ENCODE measurements at places on chromosomes 12 and 14.

DNA sequence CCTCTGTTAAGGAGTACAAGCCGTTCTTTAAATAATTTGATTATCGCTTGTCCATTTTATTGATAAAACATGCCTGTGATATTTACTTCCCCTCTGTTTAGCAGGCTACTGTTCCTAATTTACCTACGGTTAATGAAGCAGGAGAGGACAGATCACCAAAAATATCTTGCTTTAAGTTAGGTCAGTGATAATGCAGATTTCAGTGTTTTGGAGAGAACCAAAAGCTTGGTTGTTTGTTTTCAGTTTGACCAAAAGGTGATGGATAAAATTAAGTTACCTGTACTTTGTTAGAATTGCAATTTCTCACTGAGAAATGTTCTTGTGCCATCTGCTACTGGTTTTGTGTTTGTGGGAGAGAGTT, 958 bp downstream of the SPATS2 start:
- DNase-seq, result no peak

DNA sequence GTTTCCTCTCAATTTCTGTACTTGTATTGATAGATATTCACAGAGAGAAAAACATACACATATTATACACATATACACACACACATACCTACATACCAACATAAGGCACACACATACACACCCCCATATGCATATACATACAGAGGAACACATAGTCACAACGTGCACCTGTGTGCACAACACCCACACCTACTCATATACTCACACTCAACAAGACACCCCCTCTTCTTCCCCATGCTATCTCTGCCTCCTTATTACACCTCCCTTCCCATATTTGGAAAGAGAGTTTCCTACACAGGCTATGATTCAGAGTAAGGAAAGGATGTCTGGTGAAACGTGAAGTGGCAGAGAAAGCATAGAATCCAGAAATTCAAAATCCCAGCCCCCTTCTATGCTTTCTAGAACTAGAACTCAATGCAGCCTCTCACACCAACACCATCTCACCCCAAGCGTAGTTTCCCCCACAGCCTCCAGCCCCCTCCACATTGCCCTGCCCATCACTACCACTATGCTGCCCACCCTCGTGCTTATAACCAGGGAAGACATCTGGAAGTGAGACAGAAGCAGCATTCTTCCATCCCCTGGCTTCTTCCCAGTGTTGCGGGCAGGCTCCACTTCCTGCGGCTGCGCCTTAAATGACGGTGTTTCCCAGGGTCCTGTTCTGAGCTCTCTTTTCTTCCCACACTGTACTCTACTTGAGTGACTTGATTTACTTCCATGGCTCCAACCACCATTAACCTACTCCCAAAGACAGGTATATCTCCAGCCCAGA, 2.4 kb downstream of the RNASE8 start:
- DNase-seq, result no peak

DNA sequence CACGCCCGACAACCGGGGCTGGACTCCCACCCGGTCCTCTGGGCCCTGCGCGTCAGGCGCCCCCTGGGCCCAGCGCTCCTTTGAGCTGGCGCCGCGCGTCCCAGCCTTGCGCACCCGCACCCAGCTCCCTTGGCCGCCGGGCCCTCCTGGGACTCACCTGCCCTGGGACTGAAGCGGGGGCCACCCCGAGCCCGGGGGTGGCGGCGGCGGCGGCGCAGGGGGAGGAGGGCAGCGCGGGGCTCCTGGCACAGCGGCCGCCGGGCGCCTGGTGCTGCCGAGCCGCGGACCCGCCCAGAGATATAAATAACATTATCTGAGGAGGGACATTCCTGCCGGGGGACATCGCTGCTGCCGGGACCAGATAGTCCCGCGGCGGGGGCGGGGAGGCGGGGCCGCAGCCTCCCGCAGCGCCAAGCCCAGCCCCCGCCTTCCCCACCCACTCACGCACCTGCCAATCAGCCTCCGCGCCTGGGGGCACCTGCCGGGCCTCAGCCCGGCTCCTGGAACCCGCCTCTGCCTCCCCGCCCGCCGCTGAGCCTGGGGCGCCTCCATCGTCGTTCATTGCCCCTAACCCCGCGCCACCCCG, at the start of gene SPTB:
SPTB (minus strand) TSS at position 273 of the 586 bp plus-strand sequence. CDS start 56,813 bp downstream, outside the sequence.
- DNase-seq, result peak; percentile 72

- no peak for DNase-seq
Observed at GRCh38 chr14:90570461-90570860, 173.6 kb downstream of the CALM1 start.

DNA sequence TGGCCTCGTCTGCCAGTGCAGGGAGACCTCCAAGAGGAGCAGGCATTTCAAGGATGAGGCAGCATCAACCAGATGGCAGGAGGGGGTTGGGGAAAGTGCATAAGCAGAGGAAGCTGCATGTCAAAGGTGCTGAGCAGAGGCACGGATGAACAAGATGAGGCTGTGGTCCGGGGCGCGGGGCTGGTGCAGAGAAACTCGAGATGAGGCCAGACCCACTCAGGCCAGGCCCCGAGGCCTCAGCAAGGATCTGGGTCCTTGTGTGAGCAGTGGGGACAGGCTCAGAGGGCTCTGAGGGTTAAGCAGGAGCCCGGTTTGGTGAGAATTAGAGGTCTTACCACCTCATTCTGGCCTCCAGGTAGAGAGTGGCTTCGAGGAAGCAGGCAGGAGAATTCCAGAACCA, 98.8 kb downstream of the DICER1 start:
- DNase-seq, result no peak

GRCh38 chr14:20801726-20802125, 918 bp downstream of the RNASE1 start:
- DNase-seq, result no peak

DNA sequence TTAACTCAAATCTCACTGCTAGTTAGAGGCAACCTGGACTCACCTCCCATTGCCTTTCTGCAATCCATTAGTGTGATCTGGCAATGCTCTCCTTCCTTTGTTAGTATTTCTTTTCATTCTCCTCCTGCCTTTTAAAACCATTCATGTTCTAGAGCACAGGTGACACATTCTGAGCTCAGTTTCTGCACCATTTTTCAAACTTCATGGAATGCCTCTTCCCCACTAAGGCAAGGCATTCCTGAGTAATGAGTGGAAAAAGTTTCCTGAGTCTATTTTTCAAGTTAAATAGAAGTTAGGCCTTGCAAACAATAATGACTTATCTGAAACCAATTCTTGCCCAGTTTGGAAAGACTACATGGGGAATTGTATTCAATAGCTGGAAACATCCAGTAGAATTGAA, 1001.8 kb downstream of the BCL11B start:
- no peak for DNase-seq

DNA sequence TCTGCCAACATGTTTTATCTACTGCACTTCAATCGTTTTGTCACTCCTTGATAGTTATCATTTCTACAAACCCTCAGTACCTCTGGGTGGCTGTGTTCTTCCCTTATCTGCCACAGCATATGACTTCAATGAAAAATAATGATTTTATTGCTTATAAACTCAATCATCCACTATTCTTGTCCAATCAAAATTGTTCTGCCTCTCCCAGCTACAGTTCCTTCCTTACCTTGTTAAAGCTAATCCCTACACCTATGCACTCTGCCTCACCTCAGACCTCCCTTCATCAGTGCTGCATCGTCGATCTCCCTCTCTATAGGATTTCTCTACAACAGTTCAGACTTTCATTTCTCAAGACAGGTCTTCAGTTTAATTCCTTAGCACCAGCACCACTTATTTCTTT, 58.8 kb downstream of the ERGIC2 start:
- DNase-seq, result no peak

- no peak for DNase-seq
Observed at GRCh38 chr12:80860206-80860605, 77.5 kb downstream of the LIN7A start.

GRCh38 chr12:127301876-127302275, 965.1 kb upstream of the TMEM132C start:
- no peak for DNase-seq

DNA sequence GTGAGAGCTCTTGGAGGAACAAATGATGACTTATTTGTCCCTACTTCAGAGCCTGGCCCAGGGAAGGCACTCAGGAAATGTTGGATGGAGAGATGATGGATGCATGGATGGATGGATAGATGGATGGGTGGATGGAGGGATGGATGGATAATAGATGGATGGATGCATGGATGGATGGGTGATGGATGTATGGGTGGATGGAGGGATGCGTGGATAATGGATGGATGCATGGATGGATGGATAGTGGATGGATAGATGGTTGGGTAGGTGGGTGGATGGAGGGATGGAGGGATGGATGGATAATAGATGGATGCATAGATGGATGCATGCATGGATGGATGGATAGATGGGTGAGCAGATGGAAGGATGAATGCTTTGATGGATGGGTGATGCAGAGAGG, 23.2 kb downstream of the GPR68 start:
- DNase-seq, result no peak

DNA sequence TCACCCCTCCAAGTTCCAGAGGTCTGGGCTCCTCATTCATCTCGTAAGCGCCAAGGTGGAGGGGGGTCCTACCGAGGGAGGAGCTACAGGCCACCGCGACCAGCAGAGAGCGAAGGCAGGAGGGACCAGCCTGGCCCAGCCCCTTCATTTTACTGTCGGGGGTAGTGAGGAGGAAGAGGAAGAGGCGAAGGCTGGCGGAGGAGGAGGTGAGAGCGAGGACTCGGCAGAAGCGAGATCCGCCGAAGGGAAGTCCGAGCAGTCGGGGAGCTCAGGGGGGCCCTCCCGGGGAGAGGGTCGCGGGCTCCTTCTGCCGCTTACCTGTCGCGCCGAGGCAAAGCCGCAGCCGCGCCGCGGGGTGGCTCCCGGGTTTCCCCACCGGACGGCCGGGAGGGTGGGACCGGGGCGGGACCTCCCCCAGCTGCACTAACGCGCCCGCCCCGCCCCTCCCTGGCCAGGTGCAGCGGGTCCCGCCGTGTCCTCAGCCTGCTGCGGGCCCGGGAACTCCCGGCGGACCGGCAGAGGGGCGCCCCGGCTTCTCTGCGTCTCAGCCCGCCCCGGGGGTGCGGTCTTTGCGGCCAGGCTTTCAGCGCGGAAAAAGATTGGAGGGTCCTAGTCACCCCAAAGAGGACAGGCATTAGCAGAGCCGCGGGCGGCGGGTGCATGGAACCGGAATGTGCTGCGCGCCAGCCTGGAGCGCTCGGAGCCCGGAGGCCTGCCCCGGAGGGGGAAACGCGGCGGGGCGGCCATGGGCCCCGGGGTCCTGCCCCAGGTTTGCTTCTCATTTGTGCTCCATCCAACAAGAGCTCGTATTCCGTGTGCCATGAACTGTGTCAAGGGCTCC, at the start of gene GALNT6:
GALNT6 (minus strand) TSS at position 124 of the 841 bp plus-strand sequence. CDS start 11,625 bp downstream, outside the sequence.
- DNase-seq, result peak; percentile 42

DNA sequence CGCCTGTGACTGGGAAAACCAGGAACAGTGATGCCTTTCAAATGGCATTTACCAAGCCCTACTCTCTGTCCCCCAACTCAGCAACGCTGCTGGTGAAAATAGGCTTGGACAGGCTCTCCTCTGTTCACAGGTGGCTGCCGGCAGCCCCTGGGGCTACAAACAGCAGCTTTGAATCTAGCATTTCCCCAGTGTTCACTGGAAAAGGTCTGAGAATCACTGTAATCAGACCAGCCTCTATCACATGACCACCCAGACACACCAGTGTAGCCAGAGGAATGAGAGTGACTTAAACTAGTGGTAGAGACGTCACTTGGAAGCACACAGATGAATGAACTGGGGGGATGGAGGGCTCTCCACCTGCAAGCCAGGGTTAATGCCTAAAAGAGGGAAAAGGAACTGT, 151.8 kb downstream of the FOXN3 start:
- DNase-seq, result no peak

GRCh38 chr12:47947341-47947740, 16.1 kb upstream of the TMEM106C start:
- DNase-seq, result no peak

DNA sequence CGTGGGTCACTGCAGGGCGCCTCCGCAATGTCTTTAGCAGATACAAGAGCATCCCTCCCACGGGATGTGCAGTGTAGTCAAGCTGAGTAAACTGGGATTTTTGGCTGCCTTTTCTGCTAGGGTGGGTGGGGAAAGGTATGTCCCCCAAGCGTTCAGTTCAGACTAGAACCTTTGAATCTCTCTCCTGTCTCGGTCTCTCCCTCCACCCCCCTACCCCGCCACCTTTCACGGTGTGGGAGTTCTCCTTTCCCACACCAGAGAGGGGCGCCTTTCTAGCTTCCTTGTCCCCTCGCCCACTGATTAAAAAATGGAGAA, 525 bp upstream of the FAR2 start:
- no peak for DNase-seq

DNA sequence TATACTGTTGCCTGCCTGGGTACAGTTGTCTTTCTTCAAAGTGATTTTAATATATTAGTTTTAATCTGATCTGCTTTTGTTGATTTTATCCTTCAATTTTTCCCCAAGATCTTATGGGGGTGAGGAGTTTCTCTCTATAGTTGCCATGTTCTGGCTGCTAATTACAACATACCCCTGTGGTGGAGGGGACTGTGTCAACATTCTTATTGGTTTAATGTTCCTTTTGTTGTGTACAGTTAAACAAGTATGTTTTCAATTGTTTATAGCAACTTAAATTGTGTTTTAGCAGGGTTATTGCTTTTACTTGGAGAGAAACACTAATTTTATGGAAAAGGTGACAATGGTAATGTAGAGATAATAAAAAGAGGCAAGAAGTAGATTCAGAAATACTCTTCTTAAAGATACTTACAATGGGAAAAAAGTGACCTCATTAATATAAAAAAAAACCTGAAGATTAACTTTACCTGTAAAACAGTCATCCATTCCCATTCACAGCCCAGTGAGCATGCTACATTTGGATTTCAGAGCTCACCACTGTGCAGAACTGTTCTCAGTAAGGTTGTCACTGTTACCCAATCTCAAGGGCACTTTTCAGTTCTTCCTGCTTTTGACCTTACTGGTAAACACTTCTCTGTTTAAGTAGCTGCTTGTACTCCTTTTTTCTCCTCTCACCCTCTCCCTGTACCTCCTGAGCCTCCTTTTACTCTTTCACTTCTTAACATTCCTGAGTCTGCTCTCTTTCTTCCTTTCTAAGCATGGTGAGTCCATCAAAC, 8.1 kb upstream of the LRRK2 start:
- DNase-seq, result no peak

DNA sequence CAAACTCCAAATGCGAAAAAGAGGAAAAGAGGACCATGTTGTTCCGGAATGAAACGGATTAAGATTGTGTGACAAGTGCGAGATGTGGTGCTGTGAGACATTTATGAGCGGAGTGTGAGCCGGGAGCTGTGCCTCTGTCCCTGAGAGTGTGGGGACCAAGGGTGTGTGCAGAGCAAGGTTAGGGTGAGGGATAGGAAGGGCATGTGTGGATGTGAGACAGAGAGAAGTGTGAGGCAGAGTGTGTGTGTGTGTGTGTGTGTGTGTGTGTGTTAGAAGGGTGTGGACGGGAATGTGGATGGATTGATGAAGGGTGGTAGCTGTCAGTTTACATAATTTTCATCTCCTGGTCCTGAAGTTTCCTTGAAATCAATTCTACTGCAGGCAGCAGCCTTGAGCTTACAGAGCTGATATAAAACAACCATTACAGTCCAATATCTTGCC, 4.3 kb upstream of the OTX2 start:
- no peak for DNase-seq

Data from frontal cortex (tissue), 4 donors.